ENCODE measurements at places on chromosomes 1 and 21. TPM values are rescaled to one million over a fixed set of nuclear protein-coding genes. Genes with fewer than 3 reads are reported as not detected.

The C1orf174 gene
- total RNA-seq = 42.9 TPM

The HEYL gene
- total RNA-seq = not detected

The TCHHL1 gene
- not detected for total RNA-seq

The CADM3 gene
- 15.8 TPM for total RNA-seq

The PRR9 gene
- not detected for total RNA-seq

The SLC26A9 gene
- not detected for total RNA-seq

The KCNE1 gene
- total RNA-seq = 0.15 TPM

The ILDR2 gene
- total RNA-seq = 0.61 TPM

The GBP6 gene
- total RNA-seq = not detected

The TMCO4 gene
- total RNA-seq = 8.4 TPM

The FCRL1 gene
- not detected for total RNA-seq

The MAP3K6 gene
- total RNA-seq = 6.4 TPM

The PRMT2 gene
- total RNA-seq = 148 TPM

The LMO4 gene
- 25.4 TPM for total RNA-seq

The ZNF593OS gene
- total RNA-seq = not detected

The TNFRSF18 gene
- not detected for total RNA-seq

The C1orf210 gene
- not detected for total RNA-seq

The TPR gene
- 65.0 TPM for total RNA-seq

The UMODL1 gene
- not detected for total RNA-seq
